ENCODE measurements at places on chromosomes 12 and 14.

DNA sequence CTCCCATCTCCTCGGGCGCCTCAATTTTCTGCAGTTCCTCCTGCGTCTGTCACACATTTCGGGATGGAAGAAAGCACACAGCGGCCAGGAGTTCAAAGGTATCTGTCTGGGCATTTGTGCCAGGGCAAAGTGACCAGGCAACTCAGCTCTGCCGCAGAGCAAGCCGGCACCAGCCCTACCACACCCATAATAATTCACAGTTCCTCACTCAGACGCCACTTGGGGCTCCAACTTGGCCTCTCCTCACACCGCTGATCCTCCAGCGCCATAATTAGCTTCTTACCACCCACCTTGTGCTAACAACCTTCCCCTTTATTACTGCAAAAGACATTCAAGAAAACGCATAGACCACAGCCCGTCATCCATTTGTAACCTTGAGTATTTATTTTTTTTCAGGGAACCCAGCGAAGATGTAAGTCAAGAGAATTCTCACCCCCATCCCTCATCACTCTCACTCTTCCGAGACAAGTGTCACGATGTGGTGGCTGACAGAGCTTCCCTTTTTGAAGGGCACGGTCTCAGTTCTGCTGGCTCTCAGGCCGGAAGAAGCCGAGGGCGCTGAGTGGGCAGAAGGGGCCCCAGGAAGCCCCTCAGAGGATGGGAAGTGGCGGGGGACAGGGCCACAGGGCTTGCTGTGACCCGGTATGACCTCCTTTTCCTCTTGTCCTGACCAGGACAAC, 25.2 kb upstream of the NCOR2 start:
- DNase-seq, result no peak

GRCh38 chr12:906062-906585, 43.4 kb downstream of the RAD52 start:
- DNase-seq, result no peak

DNA sequence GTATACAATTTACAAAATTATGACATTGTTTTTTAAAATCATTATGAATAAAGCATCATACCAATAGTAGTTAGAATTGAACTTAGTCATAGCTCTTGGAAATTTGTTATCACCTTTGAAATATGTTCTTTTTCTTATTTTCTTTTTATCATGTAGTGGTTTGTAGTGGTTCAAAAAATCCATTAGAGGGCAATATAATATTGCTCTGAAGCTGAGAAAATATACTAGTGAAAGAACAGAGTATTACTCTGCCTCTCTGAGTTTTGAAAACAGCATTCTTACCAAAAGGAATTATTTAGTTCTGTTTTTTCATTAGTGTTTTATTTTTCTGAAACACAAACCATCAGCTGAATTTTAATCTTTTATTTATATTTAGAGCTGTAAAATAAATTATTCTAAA, 76.2 kb downstream of the PDZRN4 start:
- DNase-seq, result peak; percentile 16

- DNase-seq, result no peak
These were observed 1.1 kb downstream of the PPP2R5C start for GRCh38 chr14:101762530-101763101.
